ENCODE measurements at places on chromosomes 7 and 10. TPM values are rescaled to one million over a fixed set of nuclear protein-coding genes. Genes with fewer than 3 reads are reported as not detected.

SYT15 gene
- not detected for total RNA-seq

COL1A2 gene
- 61.6 TPM for total RNA-seq

MOGAT3 gene
- not detected for total RNA-seq

LMOD2 gene
- not detected for total RNA-seq

CNNM1 gene
- 0.90 TPM for total RNA-seq

KEL gene
- 3.6 TPM for total RNA-seq

DRGX gene
- not detected for total RNA-seq

TMEM184A gene
- 0.66 TPM for total RNA-seq

ATG9B gene
- total RNA-seq = 1.2 TPM

MALSU1 gene
- total RNA-seq = 112 TPM

TAC1 gene
- total RNA-seq = 8.7 TPM

Measured in GM23338 (cell line).